ENCODE measurements at places on chromosomes 5 and 9.
A peak's percentile ranks its signal among the peaks of the same experiment; 100 is the strongest.

GRCh38 chr5:3825531-3826451, 230.2 kb downstream of the IRX1 start:
- no peak for DNase-seq

DNA sequence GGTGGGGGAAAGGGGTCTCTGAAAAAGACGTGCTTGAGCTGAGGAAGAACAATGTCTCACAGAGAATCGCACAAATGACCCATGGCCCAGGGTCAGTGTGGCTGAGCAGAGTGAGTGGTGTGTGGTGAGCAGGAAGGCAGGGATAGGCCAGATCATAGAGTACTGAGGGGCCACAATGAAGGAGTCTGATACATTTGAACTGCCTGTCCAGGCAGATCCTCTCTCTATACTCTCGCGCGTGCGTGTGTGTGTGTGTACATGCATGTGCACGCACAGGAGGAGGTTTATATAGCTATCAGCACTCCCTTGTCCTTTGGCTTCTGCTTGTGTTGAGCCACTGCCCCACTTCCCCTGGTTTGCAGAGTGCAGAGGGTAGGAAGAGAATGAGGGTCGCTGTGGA, 294.0 kb downstream of the ZNF608 start:
- DNase-seq = no peak

DNA sequence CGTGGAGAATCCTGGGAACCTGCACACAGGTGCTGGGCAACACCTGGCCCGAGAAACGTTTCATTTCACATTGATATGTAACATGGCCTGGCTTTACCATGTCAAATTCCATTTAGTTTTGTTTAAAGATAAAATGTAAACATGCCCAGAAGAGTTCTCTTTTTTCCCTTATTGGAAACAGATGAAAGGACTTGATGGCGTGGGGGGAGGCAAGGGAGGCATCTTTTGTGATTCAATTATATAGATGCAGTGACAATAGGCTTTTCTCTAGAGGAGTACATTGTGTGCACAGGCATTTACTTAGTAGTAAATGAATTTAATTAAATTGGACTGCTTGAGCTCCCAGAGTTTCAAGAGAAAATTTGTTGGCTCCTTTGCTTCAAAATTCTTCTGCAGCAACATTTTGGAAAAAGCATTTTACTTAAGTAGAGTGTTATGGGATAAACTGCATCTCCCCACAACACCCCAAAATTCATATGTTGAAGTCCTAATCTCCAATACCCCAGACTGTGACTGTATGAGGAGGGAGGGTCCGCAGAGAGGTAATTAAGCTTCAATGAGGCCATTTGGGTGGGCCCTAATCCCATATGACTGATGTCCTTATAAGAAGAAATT, 254.3 kb upstream of the NFIL3 start:
- DNase-seq = no peak

DNA sequence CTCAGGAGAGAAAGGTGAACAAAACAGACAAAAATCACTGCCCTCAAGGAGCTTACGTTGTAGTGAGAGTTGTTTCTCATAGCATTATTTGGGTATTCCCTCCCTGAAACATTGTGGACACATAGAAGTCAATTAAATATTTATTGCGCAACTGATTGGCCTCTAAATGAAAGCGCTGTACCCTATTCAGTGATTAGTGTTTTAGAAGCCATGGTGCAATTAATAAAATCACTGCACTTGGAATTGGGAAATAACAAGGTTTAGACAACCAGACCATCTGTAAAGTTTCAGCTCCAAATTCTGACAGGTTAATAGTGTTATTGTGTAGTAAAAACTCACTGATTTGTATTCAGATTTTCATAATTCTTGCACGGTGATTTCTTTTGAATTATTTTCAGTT, 35.9 kb downstream of the TNPO1 start:
- no peak for DNase-seq

DNA sequence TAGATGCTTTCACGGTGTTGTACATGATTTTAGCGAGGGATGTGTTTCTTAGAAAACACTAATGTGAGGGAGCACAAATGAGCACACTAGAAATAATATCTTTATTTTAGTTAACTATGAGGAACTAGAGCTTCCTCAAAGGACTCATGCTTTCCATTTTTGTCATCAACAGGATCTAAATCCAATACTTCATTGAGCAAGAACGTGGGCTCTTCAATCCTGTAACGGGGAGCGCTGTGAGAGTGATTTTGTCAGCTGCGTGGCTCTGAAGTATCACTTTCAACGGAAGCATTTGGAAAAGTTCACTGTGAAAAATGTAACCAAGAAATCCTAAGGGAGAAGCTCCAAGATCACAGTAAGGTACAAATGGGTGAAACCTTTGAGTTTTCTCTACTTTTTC, 93.2 kb downstream of the LIX1 start:
- DNase-seq = no peak

DNA sequence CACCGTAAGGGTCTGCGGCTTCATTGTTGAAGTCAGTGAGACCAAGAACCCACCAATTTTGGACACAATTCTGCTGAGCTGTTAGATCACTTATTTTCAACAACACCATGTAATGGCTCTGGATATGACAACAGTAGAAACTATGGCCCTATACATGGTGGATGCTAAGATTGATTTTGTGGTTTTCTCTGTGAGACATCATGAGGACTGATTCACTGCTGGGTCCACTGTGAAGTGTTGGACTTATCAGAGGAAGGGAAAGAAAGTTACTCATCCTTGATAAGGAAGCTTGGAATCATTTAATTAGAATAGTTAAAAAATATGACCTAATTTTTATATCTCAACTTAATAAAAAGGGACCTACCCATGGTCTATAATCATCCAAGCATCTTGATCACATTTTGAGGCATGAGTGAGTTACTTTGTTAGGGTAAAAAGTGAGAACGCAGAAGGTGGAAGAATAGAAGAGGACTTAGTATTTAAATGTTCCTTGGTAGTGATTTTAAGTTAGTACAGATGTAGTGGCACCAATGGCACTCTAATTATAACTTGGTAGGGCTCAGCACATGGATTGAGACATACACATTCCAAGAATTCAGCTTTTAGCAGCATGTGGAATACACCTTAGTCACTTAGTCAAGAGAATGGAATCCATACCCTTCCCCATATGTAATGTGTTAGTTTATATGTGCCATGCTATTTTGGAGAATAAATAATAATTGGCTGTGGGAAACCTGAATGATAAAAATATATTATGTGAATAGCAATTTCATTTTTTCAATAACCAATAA, 123.5 kb upstream of the CD180 start:
- no peak for DNase-seq

- DNase-seq = peak; percentile 92
Measured at GRCh38 chr9:87336914-87337333, 160.7 kb upstream of the DAPK1 start.

DNA sequence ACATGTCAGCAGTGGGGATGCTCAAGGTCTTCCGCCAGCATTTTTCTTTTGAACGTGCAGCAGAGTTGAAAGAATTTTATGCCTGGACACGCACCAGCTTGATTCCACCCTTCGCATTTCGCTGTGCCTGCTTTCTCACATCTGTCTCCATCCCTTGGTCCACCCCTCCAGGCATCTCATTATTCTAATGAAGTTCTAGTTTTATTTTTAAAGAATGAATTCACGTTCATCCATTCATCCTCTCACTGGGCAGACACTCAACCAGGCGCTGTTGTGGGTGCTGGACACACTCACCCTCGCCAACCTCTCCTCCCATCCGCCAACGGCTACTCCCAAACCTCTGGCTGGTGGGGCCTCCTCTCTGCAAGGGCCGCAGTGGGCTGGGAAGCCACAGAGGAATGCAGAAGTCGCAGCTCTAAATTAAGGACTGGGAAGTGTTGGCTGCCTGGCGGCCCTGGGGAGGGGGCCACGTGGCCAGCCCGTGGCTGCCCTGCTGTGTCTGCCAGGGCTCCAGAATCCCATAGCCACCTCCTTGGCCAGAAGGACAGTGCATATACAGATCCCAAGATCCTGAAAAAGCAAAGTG, 6.7 kb downstream of the SUSD3 start:
- no peak for DNase-seq

DNA sequence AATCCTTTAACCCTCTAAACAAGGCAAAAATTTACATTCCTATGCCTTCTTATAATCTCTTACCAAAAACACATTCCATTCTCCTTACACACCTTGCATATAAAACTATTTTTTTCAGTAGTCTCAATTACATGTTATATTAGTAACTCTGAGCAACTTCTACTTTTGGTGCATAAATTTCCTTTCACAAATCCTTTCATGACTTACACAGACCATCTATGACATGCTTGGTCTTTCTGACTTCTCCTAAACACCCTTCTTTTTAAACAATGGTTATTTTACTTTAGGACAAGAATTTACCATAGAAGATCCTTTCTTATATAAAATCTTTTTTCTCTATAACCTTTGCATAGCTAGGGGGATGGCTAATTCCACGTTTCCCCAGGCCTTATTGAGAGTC, 208.0 kb upstream of the ARRDC3 start:
- no peak for DNase-seq

GRCh38 chr5:176420972-176421544, 4.7 kb upstream of the CLTB start:
- DNase-seq = no peak
